ENCODE measurements at places on chromosomes 13 and 19. TPM values are rescaled to one million over a fixed set of nuclear protein-coding genes. Genes with fewer than 3 reads are reported as not detected.

Gene BRSK1
- not detected for polyA plus RNA-seq

Gene MATK
- 0.71 TPM for polyA plus RNA-seq

DNA sequence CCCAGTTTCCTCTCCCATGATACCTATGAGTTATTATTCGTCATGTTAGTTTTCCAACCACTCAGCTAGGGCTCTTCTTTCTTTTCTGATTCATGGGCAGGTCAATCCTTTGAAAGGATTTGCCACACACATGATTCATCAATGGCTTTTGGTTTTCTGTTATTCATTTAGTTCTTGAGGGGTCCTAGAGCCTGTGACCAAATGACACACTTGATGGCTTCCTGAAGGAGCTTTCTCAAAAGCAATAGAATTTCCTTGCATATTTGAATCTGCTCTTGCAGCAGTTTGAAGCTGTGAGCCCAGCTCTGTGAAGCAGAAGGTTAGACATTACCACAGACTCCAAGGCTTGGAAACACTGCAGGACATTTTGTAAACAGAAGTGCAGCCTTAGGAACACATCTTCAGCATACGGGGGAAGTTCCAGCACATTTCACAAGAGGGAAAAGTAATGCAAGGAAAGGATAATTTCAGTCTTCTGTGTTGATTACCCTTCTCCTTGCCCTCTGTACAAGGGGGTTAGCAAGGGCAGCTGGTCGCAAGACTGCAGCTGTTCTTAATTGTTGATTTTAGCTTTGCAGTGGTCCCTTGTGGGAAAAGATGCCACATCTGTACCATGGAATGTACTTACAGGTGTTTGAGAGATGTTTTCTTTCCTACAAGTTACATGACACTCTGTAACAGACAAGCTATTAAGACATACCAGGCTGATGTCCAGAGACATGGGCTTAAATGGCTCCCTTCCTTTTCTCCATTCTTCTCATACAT, 338.6 kb downstream of the KCNRG start:
- DNase-seq: no peak
- no peak overlapping the region for H3K27ac ChIP-seq
- H3K4me1 ChIP-seq: peaks cover 8% of the 10 kb centered on the region

GRCh38 chr13:79966493-79966895, 374.4 kb downstream of the SPRY2 start:
- no peaks in the 10 kb centered on the region for H3K27me3 ChIP-seq
- DNase-seq: no peak
- no peak overlapping the region for H3K4me3 ChIP-seq
- H3K27ac ChIP-seq: no peak overlapping the region
- no peaks in the 10 kb centered on the region for H3K4me1 ChIP-seq

DNA sequence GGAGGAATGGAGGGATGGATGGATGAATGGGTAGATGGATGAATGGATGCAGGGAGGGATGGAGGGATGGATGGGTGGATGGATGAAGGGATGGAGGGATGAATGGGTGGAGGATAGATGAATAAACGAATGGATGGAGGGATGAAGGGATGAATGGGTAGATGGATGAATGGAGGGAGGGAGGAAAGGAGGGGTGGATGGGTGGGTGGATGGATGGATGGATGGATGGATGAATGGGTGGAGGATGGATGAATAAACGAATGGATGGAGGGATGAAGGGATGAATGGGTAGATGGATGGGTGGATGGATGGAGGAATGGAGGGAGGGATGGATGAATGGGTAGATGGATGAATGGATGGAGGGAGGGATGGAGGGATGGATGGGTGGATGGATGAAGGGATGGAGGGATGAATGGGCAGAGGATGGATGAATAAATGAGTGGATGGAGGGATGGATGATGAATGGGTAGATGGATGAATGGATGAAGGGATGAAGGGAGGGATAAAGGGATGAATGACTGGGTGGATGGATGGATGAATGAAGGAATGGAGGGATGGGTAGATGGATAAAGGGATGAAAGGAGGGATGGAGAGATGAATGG, 33.0 kb upstream of the TPM4 start:
- no peak for DNase-seq
- no peak overlapping the region for H3K4me3 ChIP-seq
- no peaks in the 10 kb centered on the region for H3K36me3 ChIP-seq

- no peaks in the 10 kb centered on the region for H3K36me3 ChIP-seq
- H3K4me3 ChIP-seq: no peak overlapping the region
- no peaks in the 10 kb centered on the region for H3K4me1 ChIP-seq
- DNase-seq: no peak
- no peaks in the 10 kb centered on the region for H3K27me3 ChIP-seq
- H3K27ac ChIP-seq: no peak overlapping the region
These were observed 191.5 kb downstream of the TEX29 start for GRCh38 chr13:111511805-111512504.

Measured in GM12878 (cell line).